ENCODE measurements at places on chromosomes 4 and X.

- DNase-seq: no peak
Observed at GRCh38 chr4:106273831-106274230, 42.2 kb downstream of the TBCK start.

- no peak for DNase-seq
Observed at GRCh38 chr4:17055788-17056187, 157.3 kb upstream of the LDB2 start.

GRCh38 chr4:139756391-139757180 lies 91.0 kb downstream of the MGST2 start:
- no peak for DNase-seq

GRCh38 chr4:112747036-112747435 lies 110.1 kb downstream of the LARP7 start:
- DNase-seq: no peak

DNA sequence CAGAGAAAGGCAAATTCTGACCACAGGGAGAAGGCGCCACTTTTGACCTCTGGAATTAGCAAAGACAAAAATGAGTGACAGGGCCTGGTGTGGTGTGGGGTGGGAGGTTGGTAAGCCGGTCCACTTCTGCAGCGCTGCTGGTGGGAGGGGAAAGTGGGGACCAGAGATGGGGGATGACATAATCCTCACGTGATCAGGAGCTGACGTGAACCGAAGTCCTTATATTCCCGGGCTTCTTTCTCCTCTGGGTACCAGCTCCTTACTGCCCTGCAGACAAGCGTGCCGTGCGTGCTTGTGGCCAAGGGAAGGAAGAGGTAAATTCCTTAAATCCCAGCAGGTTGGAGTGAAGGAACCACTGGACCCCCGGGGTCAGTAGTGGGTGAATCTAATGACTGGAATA lies at the start of gene TCEAL7:
Gene TCEAL7 (plus strand): TSS at position 249 of the 400 bp plus-strand sequence. CDS start 1,165 bp downstream, outside the sequence.
- DNase-seq: no peak
